T-helper 17 cell (primary cell): ENCODE measurements at places on chromosomes 3 and 15.

DNA sequence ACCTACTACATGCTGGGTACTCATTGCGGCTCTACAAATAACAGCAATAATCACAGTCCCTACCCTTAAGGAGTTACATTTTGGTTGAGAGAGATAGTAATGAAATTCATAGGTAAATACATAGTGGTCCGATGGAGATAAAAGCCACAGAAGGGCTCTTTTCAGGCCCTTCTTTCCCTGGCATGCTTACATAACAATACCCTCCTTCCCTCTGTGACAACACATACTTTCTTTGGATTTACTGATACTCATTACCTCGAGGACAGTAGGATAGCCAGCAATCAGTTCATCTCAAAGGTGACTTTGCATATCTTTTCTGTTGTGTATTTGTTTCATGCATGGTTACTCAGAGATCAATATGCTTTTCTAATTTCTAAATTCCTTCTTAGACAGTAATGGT lies 54.5 kb downstream of the HSPBAP1 start:
- DNase-seq: no peak

- DNase-seq: peak; percentile 11
These were observed 626 bp downstream of the SEC62 start for GRCh38 chr3:169966951-169967915.

DNA sequence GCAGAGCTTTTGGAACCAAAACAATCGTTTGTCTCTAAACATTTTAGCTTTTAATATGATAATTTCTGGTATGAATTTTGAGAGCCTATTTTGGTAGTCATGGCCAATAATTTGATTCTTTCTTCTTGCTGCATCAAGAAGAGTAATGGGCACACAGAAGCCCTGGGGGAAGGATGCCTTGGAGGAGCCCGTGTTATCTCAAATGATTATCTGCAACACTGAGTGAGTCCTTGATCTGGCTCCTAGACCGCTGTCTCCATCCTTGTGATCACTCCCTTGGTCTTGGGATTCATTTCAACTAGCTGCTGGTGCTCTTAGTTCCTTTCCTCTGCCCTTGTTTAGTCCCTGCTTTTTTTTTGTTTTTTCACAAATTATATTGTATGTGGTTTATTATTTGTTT lies 77.9 kb upstream of the CCNL1 start:
- no peak for DNase-seq

- DNase-seq: no peak
These were observed 44.7 kb upstream of the INO80 start for GRCh38 chr15:41160639-41161315.

DNA sequence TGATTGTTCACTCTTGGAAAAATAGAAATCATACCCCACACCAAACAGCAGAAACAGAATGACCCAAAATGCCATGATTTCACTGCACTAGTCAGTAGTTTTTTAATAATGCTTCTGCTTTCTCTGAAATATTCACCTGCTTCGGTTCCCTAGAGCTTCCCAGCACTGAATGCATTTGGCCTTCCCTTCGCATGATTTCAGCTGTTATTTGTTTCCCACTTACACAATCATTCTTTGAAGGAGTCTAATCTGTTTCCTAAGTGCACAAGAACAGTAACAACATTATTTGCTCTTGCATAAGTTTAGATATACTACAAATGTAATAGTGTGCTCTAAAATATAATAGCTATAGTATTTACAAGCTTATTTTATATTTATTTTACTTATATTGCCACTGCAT lies 178.7 kb downstream of the STAC start:
- no peak for DNase-seq

DNA sequence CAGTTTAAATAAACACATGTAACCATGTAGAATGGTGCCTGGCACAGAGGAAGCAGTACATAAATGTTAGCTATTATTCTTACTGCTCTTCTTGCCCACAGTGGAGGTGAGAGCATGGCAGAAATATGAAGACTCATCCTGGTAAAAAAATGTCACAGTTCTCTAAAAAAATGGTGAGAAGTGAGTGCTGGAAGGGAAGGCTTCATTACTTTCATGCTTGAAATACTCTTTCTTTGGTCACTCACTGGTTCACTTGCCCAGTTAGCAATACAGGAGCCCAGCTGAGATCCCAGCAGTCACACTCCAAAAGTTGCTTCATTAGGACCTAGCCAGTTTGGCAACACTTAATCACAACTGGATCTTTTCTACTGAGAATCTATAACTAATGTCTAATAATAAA lies 1017.2 kb downstream of the TUSC7 start:
- no peak for DNase-seq

- no peak for DNase-seq
These were observed 256.2 kb downstream of the ZNF621 start for GRCh38 chr3:40780925-40781406.

- peak; percentile 20 for DNase-seq
These were observed 90.2 kb downstream of the TIGIT start for GRCh38 chr3:114383875-114384557.
